ENCODE measurements at places on chromosomes 1 and 21.

- no peak for DNase-seq
Measured at GRCh38 chr1:71698186-71698585, 584.2 kb downstream of the NEGR1 start.

DNA sequence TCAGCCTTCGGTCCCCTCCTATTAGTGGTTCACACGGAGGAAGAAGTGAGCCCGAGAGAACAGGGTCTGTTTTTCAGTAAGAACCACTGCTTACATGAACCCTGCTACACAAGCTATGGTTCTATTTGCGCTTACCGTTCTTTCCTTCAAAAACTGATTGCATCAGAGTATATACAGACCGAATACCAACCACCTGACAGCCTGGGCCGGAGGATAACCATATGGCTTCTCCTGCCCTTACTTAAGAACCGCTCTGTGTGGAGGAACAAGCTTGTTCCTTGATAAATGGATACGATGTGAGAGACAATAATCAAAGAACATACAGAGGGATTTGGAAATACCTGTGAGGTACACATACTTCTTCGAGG is 1.1 kb upstream of the KCNT2 start:
- no peak for DNase-seq

GRCh38 chr1:228420968-228421826 is 4.5 kb upstream of the TRIM17 start:
- no peak for DNase-seq

DNA sequence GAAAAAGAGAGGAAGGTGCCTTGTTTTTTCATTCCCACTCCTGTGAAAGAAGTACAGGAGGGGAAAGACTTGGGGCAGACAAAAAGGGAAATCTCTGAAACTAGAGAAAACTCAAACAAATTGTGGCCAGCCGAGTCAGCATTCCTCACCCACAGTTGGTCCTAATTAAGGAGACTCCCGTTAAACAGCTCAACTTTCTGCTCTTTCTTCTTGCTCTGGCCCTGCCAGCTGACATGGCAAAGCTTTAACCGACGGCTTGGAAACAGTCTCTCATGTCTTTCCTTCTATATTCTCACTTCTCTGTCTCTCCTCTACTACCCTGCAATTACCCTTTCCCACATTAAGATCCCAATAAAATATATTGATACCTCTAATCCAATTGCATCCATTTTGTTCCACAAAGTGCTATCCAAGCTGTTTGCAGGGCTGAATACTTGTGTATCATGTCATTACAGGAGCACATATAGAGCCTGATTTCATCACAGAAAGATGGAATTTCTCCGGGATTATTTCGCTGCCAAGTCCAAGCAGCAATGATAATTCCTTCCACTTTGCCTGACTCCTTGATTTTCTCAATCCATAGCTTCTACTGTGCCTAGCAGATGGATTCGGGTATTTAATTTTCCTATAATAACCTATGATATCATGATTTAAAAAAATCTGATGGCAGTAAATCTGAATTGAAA is 65.4 kb upstream of the IPO9 start:
- DNase-seq: no peak

DNA sequence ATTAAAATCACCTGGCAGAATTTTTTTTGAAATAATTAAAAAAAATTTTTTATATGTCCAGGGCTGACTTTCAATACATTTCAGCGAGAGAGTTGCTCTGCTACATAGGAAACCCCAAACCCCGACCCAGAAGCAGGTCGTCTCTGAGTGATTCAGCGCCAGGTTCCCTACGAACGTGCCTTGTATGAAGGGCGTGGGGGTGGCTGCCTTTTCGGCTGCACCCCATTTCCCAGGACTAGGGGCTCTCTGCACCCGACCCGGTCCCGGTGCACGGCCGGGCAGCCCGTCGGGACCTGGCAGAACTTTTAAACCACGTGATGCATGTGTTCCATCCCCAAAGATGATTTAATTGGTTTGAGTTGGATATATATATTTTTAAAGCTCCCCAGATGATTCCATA is 15.8 kb upstream of the SCYL3 start:
- no peak for DNase-seq

DNA sequence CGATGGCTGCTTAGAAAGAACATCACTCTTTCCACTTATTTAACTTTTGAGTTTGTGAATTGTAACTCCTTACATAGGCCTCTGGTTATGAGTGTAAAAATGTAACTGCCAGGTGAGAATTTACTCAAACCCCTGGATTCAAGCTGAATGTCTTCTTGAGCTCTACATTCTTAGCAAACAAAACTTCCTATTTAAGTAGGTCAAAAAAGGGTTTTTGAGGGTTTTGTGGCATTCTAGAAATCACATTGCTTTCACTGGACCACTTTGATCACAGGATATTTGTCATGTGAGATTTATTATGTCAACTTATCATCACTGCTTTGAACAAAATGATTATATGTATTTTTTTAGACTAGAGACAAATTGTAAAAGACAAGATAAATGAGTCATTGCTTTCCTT is 5.7 kb downstream of the IL23R start:
- no peak for DNase-seq
